ENCODE measurements at places on chromosomes 3 and 15.

DNA sequence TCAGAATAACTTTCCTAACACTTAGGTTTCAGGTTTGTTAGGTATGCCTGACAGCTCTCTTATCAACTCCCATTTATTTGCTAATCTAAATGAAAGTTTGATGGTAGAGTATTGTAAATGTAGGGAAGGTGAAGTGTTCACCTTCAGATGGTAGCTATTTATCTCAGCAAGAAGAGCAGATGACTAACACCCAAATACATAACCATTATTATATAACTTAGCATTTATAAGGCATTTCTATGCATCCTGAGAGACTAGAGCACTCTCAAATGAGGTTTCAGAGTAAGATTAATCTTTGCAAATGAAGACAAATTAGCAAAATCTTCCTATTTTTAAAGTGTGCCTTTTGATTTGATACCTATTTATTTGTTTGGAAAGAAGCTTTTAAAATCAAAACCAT, 143.8 kb downstream of the IGF1R start:
- no peak for DNase-seq

- no peak for DNase-seq
Measured at GRCh38 chr3:171462224-171462623, 2.0 kb upstream of the TNIK start.

DNA sequence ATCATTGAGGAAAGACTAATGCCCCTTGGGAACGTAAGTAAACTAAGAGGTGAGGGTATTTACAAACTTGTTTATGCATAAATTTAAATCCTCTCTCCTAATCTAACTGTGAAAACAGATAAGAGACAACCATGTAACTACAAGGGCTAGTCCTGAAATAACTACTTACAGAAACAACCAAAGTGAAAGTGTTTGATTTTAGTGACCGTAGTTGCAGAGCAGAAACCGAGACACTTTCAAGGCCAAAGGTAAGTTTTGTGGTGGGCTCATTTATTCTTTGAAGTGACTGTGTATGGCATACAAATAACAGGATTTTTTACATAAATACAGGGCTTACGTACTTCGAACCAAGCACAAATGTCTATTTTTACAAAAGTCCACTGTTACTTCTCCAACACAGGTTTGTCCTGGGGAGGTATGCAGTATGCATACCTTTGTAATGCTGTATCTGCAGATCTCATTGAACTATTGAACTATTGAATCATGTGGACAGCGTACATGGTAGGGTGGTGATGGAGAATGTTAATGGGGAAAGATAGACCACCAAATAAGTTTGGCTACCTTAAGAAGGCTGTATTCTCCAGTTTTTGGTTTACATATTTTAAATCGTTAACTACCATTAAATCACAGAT, 99.6 kb upstream of the RBMS3 start:
- no peak for DNase-seq

DNA sequence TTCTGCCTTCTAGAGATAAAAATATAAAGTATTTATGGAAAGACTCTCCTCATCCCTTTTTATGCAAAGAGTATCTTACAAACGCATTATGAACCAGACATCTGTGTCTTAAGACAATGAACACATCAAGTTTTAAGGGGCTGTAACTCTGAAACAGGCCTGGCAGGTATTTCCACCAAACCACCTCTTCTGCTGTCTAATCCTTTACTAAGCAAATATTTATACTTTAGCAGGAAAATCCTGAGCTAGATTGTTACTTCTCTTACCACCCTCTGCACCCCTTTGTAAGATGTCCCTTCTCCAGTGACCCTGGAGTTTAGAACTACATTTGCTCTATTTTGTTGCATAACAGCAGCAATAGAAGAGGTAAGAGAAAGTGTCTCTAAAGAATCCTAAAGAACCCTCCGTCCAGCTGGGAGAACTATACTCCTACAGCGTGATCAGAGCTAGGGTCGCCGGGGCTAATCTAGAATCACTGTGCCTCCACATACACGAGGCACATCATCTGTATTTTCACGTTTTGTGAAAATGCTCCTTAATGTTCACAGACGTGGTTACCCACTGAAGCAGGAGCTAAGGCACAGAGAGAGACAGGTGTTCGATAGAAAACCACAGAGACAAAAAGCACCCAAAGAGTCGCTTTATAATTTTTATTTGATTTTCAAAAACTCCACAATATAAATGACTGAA, 129.6 kb downstream of the FOXP1 start:
- no peak for DNase-seq

DNA sequence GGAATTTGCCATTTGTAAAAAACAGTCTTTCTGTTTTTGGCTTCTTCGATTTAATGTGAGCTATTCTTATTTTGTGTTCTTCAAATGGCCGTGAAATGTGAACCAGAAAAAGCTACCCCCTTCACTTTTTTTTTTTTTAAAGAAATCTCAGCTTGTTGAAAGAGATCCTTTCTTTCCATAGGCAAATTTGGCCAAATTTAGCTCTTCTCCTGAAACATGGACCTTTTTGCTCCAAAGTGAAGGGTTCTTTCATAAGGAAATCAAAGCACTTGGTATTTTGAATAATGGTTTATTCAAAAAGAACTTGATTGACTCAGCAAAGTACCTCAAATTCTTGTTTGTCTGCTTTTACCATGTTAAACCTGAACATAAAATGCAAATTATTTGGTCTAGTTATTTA, 10.1 kb downstream of the RCN2 start:
- DNase-seq = no peak

DNA sequence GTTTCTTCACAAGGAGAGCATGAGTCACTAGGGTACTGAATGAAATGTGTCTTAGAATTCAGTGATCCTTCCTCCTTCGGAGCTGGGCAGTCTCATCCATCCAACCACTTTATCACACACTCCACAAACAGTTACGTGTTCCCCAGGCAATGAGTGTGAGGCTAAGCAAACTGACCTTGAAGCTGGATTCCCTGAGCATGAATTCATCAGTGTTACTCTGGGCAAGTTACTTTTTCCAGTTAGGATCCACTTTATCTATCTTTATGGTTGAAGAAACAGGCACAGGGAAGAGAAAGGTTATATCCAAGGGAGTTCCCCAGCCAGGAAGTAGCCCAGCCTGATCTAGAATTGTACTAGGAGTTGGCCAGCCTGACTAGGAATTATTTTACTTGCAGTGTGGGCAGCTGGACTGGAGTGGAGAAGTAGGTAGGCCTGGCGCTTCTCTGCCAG, 17.1 kb upstream of the GCNT3 start:
- peak; percentile 89 for DNase-seq

DNA sequence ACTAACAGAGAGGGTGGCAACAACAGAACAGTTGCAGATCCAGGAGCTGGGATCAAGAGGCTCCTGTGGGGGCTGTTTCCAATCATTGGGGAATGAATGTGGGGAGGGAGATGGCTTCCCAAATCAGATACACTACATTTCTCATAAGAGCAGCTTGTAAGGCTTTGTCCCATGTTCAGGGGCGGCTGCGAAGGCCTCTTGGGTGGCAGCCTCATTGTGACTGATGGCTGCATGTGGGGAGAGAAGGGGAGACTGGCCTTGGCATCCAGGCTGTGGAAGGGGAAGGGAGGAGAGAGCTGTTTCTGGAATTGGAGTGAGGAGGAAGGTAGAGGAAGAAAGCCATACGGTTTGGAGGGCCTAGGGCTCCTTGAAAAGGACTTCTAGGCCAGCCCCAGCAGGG, 326.6 kb upstream of the RGMA start:
- no peak for DNase-seq

DNA sequence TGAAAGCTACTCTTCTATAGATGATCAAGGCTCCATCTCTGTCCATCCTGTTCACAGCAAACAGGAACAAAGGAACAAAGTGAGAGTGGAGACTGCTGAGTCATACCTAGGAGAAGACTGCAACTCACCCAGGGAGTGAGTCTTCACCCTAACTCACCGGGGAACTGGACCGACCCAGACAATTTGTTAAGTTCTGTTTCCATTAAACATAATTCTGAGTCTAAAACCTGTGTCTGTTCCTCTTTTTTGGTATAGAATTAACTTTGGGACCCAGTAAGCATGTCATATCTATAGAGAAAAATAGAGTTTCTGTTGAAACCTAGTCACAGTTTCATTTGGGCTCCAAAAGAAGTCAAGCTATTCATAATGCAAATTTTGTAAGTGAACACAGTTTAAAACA, 21.6 kb downstream of the CCDC80 start:
- no peak for DNase-seq

DNA sequence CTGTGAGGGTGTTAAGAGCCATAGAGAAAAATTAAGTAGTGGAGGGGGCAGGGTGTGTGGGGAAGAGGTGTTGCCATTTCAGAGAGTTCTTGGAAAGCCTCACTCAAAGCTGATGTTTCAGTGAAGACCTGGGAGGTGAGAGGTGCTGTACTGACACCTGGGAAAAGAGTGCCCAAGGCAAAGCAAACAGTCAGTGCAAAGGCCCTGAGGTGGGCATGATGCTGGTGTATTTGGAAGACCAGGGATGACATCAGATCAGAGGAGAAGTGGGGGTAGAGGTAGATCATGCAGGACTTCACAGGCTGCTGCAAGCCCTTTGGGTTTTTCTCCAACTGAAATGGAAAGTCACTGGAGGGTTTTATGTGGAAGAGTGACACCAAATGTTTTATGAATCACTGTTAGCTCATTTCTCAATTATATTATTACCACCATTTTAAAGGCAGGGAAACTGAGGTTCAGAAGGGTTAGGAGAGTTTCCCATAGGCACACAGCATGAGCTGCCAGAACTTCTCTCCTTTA, 42.8 kb upstream of the SMAD3 start:
- no peak for DNase-seq

DNA sequence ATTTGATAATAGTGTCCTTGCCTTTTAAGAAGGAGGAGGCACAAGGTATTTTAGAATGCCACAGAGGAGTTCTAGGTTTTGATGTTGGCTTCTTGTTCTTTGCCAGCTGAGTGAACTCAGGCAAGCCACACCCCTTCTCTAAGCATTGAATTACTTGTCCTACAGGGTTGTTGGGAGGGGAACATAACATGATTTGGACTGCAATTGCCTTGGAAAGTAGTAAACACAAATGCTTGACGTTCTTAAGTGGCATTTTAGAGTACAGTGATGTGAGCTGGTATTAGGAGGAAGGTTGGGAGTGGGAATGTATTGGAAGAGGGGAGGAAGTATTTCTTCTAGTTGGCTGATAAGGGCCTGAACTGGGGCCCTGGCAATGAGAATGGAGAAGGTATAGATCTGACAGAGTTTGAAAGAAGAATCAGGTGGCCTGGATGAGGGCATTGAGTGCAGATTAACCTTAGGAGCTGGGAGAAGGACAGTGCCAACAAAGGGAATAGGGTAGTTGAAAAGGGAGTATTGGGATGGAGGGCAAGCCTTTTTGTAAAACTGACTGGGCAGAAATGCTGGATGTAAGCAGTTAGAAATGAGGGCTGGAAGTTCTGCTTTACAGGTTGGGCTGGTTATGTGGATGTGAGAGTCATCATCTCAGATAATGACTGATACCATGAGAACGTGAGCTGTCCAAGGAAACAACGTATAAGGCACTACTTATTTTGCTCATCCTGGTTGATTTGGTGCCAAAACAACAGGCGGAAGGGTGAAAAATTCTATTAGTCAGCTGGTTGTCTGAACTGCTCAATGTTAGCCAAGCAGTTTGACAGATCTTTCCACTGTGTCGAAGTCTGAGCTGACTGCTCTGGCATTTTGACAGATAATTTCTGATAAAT, 16.7 kb downstream of the KAT2B start:
- DNase-seq = no peak
